Activated CD4-positive, alpha-beta T cell treated with anti-CD3 and anti-CD28 coated beads, Interleukin-2, amount 10 ng/mL, durations not matched to agents 7 days and 5 days (primary cell): ENCODE measurements at places on chromosomes 6 and 20. TPM values are rescaled to one million over a fixed set of nuclear protein-coding genes. Genes with fewer than 3 reads are reported as not detected.
A peak's percentile ranks its signal among the peaks of the same experiment; 100 is the strongest.

RAET1G gene
- total RNA-seq, result not detected

PRND gene
- not detected for total RNA-seq

TRIM40 gene
- total RNA-seq, result not detected

WFDC10B gene
- not detected for total RNA-seq

LPA gene
- not detected for total RNA-seq

PROKR2 gene
- total RNA-seq, result not detected

DSP gene
- total RNA-seq, result 0.04 TPM

CTCFL gene
- not detected for total RNA-seq

DNA sequence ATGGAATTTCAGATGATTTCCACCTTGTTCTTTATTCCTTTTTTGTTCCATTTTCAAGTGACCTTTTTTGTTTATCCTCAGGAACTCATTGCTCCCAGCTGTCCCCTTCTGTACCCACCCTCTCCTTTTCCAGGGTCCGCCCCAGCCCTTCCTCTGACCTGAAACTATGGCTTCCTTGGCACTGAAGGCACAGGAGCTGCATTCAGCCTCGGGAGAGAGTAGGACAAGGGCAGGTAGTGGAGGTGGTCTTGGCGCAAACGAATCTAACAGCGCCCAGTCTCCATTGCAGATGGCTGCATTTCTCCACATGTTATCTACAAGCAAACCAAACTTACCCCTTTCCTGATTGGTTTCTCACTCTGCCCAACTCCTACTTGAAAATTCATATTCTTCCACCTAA, 8.8 kb upstream of the ULBP2 start:
- no peak overlapping the region for H3K4me3 ChIP-seq
- H3K36me3 ChIP-seq, result no peaks in the 10 kb centered on the region
- no peak overlapping the region for H3K27ac ChIP-seq
- no peak for DNase-seq
- peaks cover 91% of the 10 kb centered on the region for H3K27me3 ChIP-seq
- peaks cover 16% of the 10 kb centered on the region for H3K4me1 ChIP-seq

- DNase-seq, result no peak
- H3K27me3 ChIP-seq, result no peaks in the 10 kb centered on the region
- no peak overlapping the region for H3K4me3 ChIP-seq
Measured at GRCh38 chr6:166778776-166779175, 151.7 kb upstream of the RPS6KA2 start.

- H3K27ac ChIP-seq, result no peak within 1 kb of the TSS
- no peak within 1 kb of the TSS for H3K4me3 ChIP-seq
- no peaks in the 10 kb centered on the region for H3K36me3 ChIP-seq
- H3K4me1 ChIP-seq, result no peaks in the 10 kb centered on the region
- DNase-seq, result no peak
- H3K27me3 ChIP-seq, result peaks cover 21% of the 10 kb centered on the region
Measured at GRCh38 chr6:152697634-152698033, at the start of gene MYCT1. TSS of gene MYCT1 (plus strand) at chr6:152697897. CDS start at chr6:152697903, 6 bp downstream.

DNA sequence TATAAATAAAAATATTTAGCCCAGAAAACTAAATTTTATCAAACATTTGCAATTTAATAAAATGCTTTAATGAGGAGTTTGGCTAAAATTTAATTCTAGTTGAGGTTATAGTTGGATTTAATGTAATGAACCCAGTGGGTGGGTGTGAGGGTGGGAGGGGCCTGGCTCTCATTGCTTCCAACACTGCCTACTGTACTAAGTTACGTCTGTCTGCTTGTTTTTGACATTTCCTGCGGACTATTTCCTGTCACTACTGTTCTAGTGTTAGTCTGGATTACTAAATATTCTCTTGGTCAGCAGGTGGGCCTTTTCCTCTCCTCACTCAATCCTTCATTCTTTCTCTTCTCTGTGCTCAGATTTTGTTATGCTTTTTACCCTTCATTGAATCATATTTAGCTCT, 82.5 kb upstream of the MAP3K7 start:
- H3K4me1 ChIP-seq, result no peaks in the 10 kb centered on the region
- H3K36me3 ChIP-seq, result no peaks in the 10 kb centered on the region
- DNase-seq, result no peak
- H3K27ac ChIP-seq, result no peak overlapping the region

- peaks cover 57% of the 10 kb centered on the region for H3K4me1 ChIP-seq
- H3K4me3 ChIP-seq, result no peak overlapping the region
- H3K27me3 ChIP-seq, result no peaks in the 10 kb centered on the region
- peak overlapping the region; percentile 95 for H3K27ac ChIP-seq
Measured at GRCh38 chr6:144581812-144582537, 296.8 kb downstream of the UTRN start.

DNA sequence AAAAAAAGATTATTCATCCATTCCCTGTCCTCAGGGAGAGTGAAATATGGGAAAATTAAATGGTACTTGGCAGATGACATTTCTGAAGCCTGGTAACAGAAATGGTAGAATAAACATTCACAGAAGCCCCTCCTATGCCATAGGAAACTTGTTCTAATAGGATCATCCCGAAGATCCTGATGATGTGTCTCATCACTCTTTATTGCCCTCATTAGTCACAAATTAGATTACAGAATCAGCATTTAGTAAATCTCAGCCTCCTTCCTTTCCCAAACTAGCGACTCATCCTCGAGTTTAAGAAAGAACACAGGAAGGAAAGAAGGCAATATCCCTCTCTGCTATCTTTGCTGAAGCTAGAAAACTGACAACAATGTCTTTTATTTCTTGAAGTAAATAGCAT, 154.4 kb downstream of the TMEM200A start:
- H3K36me3 ChIP-seq, result peaks cover 62% of the 10 kb centered on the region
- H3K4me3 ChIP-seq, result no peak overlapping the region
- no peaks in the 10 kb centered on the region for H3K27me3 ChIP-seq
- peaks cover 48% of the 10 kb centered on the region for H3K4me1 ChIP-seq

GRCh38 chr6:143811501-143812157, 31.5 kb upstream of the LTV1 start:
- H3K36me3 ChIP-seq, result peaks cover 11% of the 10 kb centered on the region
- DNase-seq, result no peak
- no peaks in the 10 kb centered on the region for H3K4me1 ChIP-seq

- H3K27me3 ChIP-seq, result no peaks in the 10 kb centered on the region
- H3K27ac ChIP-seq, result no peak overlapping the region
- DNase-seq, result no peak
Measured at GRCh38 chr6:5208057-5208456, 52.7 kb downstream of the LYRM4 start.

GRCh38 chr6:6716998-6717763, 128.7 kb downstream of the LY86 start:
- H3K27ac ChIP-seq, result no peak overlapping the region
- H3K4me3 ChIP-seq, result no peak overlapping the region
- no peaks in the 10 kb centered on the region for H3K36me3 ChIP-seq
- peaks cover 37% of the 10 kb centered on the region for H3K4me1 ChIP-seq
- DNase-seq, result no peak
- H3K27me3 ChIP-seq, result peaks cover 13% of the 10 kb centered on the region

- no peaks in the 10 kb centered on the region for H3K36me3 ChIP-seq
- no peak overlapping the region for H3K4me3 ChIP-seq
- H3K4me1 ChIP-seq, result no peaks in the 10 kb centered on the region
- no peak overlapping the region for H3K27ac ChIP-seq
- no peak for DNase-seq
Measured at GRCh38 chr20:25496968-25497401, 88.3 kb downstream of the NINL start.

DNA sequence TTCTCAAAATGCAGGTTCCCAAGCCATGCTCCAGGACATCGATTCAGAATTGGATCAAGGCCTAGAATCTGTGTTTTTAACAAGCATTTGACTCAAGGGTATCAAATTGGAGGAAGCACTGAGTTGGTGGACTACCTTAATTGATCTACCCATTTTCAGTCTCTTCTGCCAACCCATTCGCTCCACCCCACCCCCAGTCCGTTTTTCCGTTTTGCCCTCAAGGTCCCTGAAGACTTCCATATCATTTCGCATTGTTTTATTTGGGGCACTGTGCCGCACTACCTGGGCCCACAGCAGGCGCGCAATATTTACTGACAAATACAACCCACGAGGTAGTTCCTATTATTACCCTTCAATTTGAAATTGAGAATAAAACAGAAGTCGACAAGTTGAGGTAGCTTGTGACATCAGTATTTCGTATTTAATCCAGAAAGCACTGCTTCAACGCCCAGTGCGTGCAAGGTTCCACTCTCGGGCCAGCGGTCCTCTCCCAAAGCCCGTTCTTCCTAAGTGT, 557 bp upstream of the DHX35 start:
- peaks cover 5% of the 10 kb centered on the region for H3K36me3 ChIP-seq
- H3K27me3 ChIP-seq, result no peaks in the 10 kb centered on the region
- H3K4me3 ChIP-seq, result peak overlapping the region; percentile 80
- peaks cover 31% of the 10 kb centered on the region for H3K4me1 ChIP-seq

GRCh38 chr6:138263963-138264362, 45.7 kb upstream of the PBOV1 start:
- H3K4me1 ChIP-seq, result no peaks in the 10 kb centered on the region
- peaks cover 17% of the 10 kb centered on the region for H3K27me3 ChIP-seq
- no peak overlapping the region for H3K27ac ChIP-seq
- DNase-seq, result no peak
- no peaks in the 10 kb centered on the region for H3K36me3 ChIP-seq
